NB4 (cell line): ENCODE measurements at places on chromosomes 2 and 18.

DNA sequence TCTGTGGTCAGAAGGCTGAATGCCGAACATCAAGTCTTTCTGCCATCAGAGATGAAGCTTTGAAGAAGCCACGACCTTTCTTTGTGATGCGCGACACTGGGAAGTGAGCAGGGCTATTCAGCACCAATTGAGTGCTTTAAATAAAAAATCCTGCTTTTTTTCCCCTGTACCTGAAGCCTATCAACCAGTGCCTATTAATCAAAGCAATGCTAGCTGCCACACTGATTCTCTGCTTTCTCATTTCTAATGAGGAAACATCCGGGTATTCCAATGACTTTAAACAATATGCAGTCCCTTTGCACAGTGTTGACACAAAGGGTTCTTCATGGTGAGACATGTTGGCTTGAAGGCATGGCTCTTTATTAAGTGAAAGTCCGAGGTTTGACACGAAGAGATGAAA lies 88.0 kb downstream of the GALR1 start:
- no peak for DNase-seq

DNA sequence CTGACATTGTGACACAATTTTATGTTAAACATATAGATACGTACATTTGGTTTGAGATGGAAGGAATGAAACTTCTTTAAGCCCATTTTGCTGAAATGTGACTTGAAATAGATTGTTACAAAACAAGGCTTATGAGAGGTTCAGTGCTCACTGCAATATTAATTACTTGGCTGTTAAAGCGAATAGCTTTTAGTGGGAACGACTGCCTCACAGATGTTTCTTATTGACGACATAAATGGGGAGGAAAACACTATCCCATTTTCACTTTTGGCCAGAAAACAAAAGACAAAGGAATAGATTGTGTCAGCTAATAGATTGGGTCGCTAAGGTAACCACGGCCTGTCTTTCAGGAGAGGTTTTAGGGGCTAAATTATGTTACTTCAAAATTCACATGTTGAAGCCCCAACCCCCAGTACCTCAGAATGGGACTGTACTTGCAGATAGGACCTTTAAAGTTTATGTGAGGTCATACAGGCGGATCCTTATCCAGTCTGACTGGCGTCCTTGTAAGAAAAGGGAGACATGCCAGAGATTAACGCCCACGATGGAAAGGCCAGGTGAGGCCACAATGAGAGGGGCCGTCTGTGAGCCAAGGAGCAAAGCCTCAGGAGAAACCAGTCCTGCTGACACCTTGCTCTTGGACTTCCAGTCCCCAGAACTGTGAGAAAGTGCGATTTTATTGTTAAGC lies 10.8 kb downstream of the INPP1 start:
- DNase-seq, result no peak

DNA sequence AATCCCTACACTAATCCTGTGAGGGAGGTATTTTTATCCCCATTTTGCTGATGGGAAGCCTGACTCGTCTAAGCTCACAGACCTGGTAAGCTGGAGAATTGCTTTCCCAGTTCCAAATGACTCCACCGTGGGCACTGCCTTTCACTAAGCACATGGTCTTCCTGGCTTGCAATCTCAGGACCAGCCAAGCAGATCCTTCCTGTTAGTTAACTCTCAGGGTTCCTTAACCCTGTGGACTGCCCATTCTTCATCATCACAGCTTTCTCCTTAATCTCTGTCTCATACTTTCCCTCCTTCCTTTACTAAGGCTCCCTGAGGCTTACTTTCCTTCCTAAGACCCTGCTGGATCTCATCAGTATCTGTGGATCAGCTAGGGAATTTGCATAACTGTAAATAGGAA lies 122.2 kb upstream of the ZEB2 start:
- DNase-seq, result no peak

DNA sequence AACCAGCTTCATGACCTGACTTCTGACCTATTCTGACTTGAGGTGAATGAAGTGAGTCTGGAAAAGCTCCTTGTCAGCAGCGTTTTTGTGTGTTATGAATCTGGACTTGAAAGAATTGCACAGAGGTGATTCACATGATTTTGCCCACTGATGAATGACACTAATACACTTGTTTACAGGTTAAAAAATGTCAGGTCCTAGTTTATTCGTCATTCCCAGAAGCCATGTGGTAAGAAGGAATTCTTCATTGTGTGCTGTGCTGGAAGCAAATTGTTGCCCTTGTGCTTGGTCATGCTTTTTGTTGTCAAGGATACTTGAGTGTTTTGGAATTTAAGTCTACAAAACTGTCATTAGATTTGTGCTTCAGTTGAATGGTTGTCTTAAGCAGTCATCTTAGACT lies 15.5 kb downstream of the SEC11C start:
- no peak for DNase-seq

DNA sequence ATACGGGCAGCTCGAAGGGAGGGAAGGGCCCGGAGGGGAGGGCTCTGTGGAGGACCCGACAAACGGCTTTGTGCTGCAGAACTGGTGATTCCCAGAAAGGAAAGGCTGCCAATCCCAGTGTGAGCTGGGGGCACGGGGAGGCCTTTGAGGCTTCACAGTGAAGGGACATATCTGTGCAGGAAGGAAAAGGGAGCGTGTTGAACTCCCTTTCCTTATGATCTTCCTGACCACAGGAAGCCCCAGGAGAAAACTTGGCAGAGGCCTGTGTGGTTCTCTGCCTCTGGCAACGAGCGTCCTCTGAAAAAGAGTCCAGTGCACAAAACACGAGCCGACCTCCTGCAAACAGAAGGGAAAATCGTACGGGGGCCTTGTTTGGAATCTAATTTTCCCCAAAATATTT lies 683.5 kb upstream of the SALL3 start:
- no peak for DNase-seq

GRCh38 chr18:14922965-14923565 lies 175.1 kb downstream of the ANKRD30B start:
- DNase-seq, result no peak

- no peak for DNase-seq
These were observed 112.8 kb downstream of the KCTD1 start for GRCh38 chr18:26435415-26436095.

DNA sequence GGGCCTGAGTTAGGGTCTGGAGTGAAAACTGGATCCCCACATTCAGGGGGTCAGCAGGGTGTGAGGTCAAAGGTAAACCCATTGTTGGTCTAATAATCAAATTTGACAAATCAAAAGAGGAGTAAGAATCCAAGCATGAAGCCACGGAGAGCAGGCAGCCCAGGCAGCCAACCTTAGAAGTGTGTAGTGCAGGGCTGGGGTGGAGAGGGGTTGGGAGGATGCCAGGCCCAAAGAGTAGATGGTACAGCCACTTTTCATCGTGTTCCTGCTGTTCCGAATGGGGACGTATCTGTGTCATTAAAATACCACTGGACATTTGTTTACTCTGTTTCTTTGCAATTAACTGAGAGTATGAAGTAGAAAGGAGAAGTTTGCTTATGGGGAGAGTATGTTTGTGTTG lies 16.5 kb upstream of the SPTBN1 start:
- no peak for DNase-seq

DNA sequence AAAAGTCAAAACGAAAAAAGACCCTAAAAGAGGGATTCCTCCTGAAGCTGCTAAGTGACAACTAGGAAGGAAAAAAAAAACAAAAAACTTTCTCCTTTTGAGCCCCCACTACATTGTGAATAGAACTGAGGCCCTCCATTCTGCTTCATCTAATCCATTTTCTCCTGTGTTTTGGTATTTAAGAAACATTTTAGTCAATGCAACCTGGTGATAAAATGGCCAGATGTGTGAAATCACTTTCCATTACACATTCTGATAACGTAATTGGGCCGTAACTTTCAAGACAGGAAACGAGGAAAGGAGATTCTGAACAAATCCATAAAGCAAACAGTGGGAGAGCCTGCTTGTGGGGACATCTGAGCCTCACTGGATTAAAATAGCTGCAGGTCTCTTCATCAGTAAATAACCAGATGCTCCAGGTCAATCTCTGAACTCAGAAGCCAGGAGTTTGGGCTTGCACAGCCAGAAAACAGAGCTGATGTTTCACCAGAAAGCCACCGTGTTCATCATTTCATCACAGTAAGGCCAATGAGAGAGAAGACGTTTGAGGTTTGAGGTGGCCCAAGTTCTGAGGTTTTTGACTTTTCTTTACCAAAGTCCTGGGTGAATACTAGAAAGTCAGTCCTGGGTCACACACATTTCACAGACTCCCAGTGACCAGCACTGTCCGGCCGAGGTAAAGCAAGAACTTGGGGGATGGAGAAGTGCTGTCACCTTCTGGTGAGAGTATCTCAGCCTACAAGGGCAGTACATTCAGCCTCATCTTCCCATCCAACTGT lies 47.8 kb downstream of the TGFA start:
- DNase-seq, result no peak

GRCh38 chr18:48782381-48782861 lies 168.3 kb downstream of the SMAD7 start:
- DNase-seq, result no peak

GRCh38 chr2:24926602-24927252 lies 6.7 kb upstream of the ADCY3 start:
- DNase-seq, result peak; percentile 16

DNA sequence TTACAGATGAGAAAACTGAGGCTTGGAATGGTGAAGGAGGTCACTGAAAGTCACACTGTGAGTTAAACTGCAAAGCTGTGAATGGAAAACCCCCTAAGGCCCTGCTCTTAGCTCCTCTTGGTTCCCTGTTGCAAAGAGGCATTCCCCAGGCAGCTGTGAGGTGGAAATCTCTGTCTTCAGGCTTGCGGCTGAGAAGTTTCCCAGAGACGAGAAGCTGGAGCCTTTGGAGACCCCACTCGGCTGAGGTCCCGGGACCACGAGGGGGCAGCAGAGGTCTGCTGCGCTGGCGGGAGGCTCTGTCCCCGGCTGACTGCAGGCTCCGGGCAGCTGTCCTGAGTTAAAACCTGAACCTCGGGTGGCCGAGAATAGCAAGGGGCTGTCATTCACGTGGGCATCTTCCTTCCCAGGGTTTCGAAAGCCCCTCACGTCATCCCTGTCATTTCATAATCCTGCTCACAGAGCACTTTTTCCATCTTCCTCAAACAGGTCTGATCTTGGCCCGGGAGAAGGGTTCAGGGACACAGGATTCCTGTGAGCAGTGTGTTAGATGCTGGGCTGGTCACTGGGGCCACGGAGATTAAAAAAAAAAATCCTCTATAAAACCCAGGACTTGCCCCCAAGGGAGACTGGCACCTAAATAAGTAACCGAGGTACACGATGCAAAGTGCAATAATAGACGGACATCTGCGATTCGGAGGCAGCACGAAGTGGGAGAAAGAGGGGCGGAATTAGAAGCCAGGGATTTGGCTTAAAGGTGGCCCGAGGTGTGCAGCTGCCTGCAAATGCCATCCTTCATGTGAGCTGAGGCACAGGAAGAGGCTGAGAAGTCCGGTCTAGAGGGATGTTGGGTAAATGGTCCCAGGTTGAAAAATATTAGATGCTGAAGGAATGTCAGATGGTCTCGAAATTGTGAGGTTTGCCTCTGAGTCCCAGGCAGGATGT lies 24.6 kb upstream of the ATOH8 start:
- DNase-seq, result peak; percentile 83
